ENCODE measurements at places on chromosomes 1 and 21. TPM values are rescaled to one million over a fixed set of nuclear protein-coding genes. Genes with fewer than 3 reads are reported as not detected.

DNA sequence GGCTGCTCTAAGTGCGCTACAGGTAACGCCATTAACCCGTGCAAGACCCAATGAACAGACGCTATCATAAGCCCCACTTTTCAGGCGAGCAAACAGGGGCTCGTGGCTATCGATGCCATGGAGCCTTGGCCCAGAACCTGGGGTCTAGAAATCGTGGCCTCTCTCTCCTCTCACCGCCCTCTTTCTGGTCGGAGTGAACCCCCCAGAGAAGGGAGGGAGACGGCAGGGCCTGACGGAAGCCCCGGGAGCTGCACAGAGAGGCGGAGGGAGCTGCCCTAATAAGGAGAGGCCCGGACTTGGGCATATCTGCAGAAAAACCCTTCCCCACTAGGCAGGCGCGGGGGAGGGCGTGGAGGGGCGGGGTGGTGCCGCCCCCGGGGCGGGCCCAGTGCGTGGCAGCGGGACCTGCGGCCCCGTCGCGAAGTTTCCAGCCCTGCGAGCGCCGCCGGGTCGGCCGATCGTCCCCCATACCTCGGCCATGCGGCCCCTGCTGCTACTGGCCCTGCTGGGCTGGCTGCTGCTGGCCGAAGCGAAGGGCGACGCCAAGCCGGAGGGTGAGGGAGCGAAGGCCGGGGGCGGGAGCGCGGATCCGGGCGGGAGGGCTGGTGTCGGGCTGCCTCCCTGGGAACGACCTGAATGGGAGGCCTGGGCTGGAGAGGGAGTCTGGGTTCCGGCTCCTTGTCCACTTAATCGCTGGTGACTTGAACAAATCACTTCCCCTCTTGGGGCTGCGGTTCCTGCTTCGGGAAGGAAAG, at the start of gene PLOD1:
TSS of gene PLOD1 (plus strand) at position 416 of the 755 bp plus-strand sequence. CDS start at position 479, 63 bp downstream.
- peak; percentile 91 for DNase-seq

- no peak for DNase-seq
These were observed 111.3 kb upstream of the CSF3R start for GRCh38 chr1:36594023-36594422.

- DNase-seq: no peak
These were observed 249.7 kb downstream of the RHOU start for GRCh38 chr1:228984646-228985631.

- DNase-seq: peak; percentile 60
These were observed 7.2 kb downstream of the TUFT1 start for GRCh38 chr1:151547119-151547899.

DNA sequence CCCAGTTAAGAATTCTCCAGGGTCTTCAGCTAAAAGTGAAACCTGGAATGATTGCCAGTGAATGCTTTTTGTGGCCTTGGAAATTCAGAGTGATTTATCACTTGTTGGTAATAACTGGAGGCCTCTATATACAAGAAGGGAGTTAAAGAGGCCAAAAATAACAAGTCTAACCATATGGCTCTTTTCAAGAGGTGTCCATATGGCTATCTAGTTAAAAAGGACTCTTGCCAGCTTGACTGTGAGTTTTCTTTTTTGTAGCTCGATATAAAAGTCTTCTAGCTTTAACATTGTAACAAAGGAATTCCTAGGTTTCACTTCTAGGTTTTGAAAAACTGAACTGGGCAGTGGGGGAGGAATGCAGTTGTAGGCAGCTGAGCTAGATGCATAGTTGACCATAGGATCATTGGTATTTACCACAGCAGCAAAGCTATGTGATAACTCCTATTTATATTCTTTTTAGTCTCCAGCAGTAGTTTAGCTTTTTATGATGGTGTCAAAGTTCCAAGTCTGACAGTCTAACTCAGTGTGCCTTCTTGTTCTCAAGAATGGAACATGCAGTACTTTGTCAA, 44.4 kb downstream of the CACHD1 start:
- peak; percentile 79 for DNase-seq

DNA sequence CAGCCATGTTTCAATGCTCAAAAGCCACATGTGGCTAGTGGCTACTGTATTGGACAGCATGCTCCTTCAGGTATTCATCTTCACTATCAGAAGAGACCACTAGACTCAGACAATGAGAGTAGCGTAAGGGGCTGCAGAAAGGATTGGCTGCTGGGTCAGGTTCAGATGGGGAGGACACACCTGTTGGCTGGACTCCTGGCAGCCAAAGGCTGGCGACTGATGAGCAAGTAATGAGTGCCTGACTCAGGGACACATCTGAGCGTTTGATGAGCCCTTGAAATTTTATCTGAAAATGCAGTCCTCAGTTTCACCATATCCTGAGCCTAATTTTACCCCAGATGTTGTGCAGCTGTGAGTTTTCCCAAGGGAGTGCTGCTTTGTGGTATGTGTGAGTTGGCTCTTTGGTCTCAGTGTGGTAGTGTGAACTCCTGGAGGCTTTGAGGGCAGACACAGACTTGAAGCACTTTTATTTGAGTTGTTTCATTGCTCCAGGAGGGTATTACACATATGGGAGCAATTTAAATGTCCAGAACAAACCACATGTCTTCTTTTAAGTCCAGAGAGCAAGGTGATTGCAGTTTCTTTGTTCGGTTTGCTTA, 9.6 kb downstream of the ST6GALNAC3 start:
- DNase-seq: no peak

DNA sequence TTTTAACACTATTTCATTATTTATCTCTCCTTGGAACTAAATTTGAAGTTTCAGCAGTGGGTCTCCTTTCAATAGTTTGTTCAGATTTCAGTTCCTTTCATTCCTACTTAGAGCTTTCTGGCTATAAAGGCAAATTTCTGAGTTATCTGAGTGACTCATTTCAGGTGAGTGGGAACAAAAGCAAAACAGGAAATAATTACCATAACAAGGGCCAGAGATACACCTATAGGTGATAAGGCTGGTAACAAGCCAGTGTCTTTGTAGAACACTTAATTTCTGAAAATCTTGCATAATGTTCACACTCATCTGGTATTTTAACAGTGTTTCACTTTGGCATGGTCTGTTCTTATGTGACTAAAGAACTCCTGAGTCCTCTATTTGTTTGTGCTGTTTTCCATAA, 64.5 kb upstream of the PRRC2C start:
- no peak for DNase-seq

- DNase-seq: no peak
These were observed 7.2 kb downstream of the XCL1 start for GRCh38 chr1:168583571-168583970.

DNA sequence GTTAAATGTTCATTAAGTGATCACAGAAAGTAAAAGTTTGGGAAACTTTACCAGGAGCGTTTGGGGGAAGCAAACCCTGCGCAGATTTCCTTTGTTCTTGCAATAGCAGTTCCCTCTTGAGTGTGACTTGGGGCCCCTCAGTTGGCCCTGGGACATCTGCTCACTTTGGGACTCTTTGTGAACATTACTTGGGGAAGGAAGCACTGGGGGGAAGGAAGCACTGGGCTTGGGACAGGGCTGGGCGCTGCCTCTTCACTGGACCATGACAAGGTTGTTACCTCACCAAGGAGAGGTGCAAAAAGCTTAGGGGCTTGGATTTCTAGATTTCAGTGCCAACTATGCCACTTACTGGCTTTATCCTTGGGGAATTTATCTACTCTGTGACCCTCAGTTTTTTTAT, 63.5 kb downstream of the ETS2 start:
- no peak for DNase-seq

DNA sequence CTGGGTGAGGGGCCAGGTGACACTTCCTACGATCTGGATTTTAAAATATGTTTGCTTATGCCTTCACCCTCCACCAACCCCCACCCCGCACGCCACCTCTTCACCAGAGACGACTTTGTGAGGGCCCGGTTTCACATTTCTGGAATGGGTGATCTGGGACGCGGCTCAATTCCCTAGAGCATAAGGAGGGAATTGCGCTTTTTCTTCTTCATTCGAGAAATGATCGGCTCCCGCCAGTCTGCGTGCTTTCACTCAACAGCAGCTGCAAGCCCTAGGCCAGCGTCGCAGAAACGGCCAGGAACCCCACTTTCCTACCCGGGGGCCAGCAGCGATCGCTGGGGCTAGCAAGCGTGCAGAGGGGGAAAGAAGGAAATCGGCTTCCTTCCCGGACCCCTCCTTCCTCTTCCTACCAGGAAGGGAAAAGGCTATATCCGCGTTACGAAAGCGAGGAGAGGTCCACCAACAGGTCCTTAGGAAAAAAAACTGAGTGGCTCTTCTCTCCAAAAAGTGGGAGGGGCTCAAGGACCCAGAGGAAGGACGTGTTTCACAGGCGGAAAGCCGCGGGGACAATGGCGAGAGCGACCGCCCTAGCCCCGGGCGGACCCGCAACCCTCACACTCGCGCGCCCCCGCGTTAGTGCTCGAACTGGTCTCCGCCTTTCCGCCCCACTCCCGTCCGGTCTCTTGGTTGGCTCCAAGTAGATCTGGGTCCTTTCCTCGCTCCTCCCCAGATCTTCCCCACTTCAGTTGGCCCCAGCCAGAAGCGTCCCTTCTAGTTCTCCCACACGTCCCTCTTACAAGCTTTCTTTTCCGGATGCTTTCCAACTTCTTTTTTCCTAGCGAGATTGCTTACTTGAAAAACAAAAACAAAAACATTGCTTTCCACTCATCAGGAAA, 1.1 kb upstream of the ADAMTS1 start:
- DNase-seq: peak; percentile 59

DNA sequence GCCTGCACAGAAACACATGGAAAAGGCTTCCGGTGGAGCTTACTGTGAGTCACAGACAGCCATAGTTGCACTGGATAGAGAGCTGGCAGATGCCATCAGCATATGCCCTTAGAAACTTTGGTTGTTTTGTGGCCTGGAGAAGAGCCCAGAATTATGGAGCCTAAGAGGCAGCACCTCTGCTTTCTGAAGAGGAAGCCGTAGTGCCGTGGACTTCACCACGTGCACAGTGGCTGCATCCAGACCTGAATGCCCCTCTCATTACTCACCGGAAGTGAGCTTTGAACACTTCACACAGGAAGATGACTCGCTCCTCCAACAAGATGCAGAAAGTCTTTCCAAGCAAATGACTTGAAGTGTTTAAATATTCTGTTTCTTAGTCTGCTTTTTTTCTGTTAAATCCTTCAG, 28.4 kb downstream of the JUN start:
- DNase-seq: peak; percentile 99

DNA sequence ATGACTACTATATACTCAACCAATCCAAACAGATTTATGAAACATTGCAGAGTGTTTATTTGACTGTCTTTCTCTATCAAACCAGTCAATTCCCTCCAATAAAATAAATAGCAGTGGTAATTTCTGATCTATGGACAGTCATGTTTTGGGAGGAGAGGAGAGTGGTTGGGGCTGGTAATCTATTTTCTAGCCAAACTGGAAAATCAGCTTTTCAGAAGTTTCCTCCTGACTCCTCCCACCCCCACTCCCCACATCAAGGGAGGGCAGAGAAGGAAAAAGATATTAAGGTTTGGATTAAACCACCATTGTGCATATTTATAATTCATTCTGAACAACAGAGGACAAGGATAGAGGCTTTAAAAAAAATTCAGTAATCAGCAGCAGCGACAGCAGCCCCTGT, 69.4 kb upstream of the SOX13 start:
- DNase-seq: no peak

DNA sequence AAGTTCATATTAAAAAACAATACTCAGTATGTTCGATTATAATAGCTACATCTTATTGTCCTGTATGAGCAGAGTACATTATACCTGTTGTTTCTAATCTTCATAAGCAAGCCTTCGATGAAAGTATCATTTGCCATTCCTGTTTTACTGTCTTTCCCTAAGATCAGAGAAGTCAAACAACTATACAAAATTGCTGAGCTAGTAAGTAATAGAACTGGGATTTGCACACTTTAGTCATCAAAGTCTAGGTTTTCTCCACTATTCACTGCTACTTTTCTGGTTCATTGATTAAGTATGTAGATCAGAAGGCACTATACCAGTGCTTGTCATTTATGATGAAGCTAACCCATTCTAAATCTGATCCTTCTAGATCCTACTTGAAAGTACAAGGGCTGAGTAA, 108.9 kb downstream of the NR5A2 start:
- DNase-seq: no peak

DNA sequence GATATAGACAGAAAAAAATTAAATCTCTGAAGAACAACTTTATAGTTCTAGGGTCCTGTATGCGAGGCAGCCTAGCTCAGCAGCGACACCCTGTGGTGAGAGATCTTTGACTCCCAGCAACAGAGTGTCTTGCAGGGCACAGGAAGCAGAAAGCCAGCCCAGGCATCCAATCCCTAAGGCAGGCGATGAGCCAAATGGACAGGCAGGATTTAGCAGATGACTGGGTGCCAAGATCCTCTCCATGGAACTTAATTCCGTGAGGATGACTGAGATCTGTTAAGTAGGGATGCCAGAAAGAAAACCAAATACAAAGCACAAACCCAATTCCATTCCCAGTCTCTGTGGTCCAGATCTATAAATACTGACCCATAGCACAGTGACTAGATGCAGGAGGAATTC, 38.8 kb downstream of the HLCS start:
- peak; percentile 80 for DNase-seq

- DNase-seq: peak; percentile 3
These were observed 133.4 kb downstream of the PLPPR5 start for GRCh38 chr1:98870959-98871903.

OR2W3 gene
- total RNA-seq: not detected

ANKRD65 gene
- total RNA-seq: 0.38 TPM

ACOT11 gene
- 5.4 TPM for total RNA-seq

CD164L2 gene
- not detected for total RNA-seq

CLCA2 gene
- 0.11 TPM for total RNA-seq

Measured in endothelial cell of umbilical vein (primary cell).